Vagina (tissue), 2 donors: ENCODE measurements at places on chromosomes 11 and 22. TPM values are rescaled to one million over a fixed set of nuclear protein-coding genes. Genes with fewer than 3 reads are reported as not detected.

TALDO1 gene
- 158 TPM for total RNA-seq

MYOD1 gene
- total RNA-seq = not detected

PLA2G6 gene
- total RNA-seq = 35.8 TPM

KCNQ1 gene
- 2.7 TPM for total RNA-seq

GRCh38 chr11:44651535-44652155, 75.1 kb upstream of the TSPAN18 start:
- DNase-seq = no peak

- DNase-seq = no peak
Measured at GRCh38 chr11:86592047-86592591, 80.3 kb downstream of the ME3 start.
